ENCODE measurements at places on chromosomes 1 and 21.

DNA sequence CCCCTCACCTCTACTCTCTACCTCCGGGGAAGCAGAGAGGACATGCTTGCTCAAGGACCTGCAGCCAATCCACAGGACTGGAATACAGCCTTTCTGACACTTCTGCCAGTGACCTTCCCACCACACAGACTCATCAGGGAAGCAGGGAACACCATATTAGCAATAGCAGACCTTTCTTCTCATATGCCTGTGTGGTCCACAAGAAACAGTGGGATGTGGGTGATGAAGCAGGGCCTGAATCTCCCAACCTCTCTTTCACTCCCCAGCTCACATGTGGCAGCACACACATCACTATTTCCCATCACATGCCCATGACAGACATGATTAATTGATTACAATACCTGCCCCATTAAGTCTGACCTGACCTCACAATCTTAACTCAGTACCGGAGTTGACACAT is 695.1 kb downstream of the MATN1 start:
- no peak for DNase-seq

DNA sequence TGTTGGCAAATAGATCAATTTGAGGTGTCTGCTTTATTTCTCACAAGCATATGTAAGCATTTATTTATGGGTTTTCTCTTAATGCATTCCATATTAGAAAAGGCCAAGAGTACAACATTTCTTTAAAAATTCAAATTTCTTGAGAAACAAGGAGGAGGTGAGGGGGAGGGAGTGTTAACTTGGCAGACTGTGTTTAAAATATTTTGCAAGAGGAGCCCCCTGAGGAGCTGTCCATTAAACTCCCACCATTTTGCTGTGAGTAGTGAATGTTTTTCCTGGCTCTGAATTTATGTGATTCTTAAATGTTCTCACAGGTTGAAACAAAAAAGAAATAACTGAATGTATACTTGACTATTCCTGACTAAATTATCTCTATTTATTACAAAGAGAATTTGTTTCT is 363.8 kb downstream of the PTPRC start:
- no peak for DNase-seq

GRCh38 chr1:227369102-227369760 is 50.9 kb upstream of the CDC42BPA start:
- no peak for DNase-seq

- DNase-seq = no peak
Observed at GRCh38 chr1:9149837-9150581, 21.1 kb upstream of the GPR157 start.

DNA sequence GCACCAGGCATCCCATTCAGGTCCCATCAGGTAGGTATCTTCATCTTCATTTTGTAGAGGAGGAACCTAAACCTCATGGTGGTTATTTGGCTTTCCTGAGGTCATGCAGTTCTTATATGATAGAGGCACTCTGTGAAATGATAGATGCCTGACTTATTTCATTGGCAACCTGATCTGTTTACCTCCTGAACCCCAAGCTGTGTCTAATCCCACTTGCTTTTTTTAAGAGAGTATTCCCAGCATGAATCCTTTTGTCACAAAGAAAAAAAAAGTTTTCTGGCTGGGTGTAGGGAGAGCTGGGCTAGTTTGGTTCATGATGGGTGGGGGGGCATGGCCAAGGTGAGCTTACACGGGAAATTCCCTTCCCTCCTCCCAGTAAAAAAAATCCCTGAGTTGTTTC is 154.2 kb downstream of the TENT5C start:
- DNase-seq = no peak

DNA sequence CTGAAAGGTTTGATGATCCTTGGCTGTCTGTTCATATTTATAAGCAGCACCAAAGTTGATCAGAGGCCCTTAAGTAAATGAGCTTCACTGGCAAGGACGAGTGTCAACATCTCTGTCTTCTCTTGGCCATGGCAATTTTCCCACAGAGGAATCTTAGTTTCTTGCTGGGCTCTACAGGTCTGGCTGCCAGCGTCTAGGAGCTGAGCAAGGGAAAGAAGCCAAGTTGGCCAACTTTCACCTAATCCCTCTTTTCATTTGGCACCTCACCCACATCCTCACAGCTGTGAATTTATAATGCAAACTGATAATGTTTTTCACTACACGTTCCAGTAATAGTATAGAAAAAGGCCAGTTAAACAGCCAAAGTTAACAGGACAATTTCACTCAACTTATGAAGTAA is 99.0 kb upstream of the LBR start:
- DNase-seq = no peak

GRCh38 chr1:148353461-148354283 is 129.4 kb downstream of the PPIAL4G start:
- no peak for DNase-seq

DNA sequence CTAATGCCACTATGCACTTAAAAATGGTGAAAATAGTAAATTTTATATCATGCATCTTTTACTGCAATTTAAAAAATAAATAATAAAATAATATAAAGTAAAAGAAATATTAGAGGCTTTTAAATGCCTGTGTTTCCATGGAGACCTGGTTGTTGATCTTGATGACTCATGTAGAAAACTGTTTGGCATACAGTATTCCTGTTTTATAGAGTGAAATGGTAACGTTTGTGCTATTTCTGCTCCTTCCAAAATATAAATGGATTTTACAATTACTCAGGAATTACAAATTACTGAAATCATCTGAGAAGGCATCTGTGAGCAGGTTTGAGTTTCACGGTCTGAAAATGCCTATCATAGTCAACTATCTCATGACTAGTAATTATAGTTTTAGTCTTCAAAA is 98.4 kb upstream of the USP25 start:
- no peak for DNase-seq

GRCh38 chr1:168121401-168122011 is 15.2 kb downstream of the GPR161 start:
- no peak for DNase-seq

- DNase-seq = no peak
Observed at GRCh38 chr1:234619071-234619480, 9.1 kb upstream of the IRF2BP2 start.

- DNase-seq = no peak
Observed at GRCh38 chr1:168621356-168621755, 45.0 kb downstream of the XCL1 start.

DNA sequence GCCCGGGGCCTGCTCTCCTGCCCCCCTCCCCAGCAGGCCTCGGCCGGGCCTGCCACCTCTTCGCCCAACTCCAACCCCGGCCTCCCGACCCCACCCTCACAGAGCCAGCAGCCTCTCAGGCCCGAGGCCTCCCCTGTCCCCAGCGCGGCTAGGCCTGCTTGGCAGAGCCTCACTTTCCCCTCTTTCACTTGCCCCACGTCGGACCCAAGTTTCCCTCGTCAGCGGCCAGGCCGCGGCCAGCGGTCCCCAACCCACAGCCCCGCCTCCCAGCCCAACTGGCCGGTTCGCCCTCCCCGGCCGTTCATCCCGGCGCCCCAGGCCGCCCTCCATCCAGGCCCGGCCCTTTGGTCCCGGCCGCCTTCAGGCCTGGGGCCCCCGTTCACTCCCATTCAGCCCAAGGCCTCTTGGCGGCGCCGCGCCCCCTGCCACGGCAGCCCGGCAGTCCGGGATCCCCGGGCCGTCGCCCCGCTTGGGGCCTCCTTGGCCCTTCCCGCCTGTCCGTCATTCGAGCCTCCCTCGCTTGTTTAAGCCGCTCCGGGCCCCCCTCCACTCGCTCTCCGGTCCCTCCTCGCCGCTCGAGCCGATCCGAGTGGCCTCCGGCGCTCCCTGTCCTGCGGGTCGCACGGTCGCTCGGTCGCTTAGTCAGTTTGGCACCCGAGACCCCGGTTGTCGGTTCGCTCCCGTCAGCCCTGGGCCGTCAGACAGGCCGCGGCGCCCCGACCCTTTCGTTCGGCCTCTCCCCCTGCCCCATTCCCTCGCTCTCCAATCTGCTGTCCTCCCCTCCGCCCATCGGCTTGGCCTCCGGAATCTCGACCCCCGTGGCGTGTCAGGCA is 1.4 kb downstream of the LRRC41 start:
- DNase-seq = peak; percentile 29

- no peak for DNase-seq
Observed at GRCh38 chr21:15060543-15061175, 4.1 kb downstream of the NRIP1 start.

- DNase-seq = no peak
Observed at GRCh38 chr1:109615879-109616278, 3.5 kb downstream of the GNAT2 start.

DNA sequence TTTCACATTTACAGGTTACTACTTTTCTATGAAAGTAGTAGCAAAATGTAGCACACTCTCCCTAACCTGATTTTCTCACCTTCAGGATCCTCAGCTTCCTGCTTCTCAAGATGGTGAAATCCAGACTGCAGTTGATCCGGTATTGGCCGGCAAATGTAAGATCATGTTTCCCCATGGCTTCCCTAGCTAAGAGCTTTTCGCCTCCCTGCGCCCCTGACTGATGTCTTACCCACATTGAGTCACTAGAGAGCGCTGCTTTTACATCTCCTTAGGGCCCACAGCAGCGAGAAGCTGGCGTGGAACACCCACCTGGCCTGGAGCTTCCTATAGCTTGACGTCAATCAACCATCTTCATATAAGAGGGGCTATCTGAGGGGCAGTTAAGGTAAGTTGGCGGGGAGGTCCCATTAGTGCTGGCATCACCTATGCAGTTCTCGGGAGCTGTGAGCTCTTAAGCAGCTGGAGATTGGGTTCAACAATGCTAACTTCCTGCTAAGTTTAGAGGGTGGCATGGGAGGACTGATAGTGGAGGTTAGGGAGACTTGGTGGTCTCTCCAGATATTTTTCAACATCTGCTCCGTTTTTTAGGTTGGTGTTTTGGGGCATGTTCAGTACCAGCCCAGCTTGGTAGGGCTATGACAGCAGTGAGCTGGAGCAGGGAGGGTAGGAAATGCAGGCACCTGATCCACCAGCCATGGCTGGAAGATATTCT is 5.5 kb downstream of the PTPN7 start:
- DNase-seq = no peak

GRCh38 chr1:35857830-35858229 is 25.2 kb upstream of the AGO1 start:
- no peak for DNase-seq

- no peak for DNase-seq
Observed at GRCh38 chr1:171901245-171901644, 59.9 kb downstream of the DNM3 start.

- DNase-seq = no peak
Observed at GRCh38 chr21:41600116-41600515, 92.2 kb upstream of the TMPRSS2 start.

DNA sequence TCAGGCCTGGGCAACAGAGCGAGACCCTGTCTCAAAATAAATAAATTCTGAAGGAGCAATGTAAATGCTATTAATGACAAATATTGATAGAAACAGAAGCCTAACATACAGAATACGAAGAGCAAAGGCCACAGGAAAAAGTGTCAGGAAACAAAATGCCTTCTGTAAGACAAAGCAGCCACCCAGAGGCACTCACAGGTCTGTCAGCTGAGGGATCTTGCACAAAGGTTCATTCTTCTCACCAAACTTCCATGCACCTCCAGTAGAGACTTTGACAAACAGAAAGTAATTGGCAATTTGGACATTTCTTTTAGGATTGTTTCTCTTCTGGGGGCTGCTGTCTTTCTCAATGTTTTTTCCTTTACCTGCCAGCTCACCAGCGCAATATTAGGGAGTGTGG is 1.2 kb upstream of the ALDH9A1 start:
- no peak for DNase-seq

- no peak for DNase-seq
Observed at GRCh38 chr1:181806746-181807145, 254.8 kb downstream of the ZNF648 start.

DNA sequence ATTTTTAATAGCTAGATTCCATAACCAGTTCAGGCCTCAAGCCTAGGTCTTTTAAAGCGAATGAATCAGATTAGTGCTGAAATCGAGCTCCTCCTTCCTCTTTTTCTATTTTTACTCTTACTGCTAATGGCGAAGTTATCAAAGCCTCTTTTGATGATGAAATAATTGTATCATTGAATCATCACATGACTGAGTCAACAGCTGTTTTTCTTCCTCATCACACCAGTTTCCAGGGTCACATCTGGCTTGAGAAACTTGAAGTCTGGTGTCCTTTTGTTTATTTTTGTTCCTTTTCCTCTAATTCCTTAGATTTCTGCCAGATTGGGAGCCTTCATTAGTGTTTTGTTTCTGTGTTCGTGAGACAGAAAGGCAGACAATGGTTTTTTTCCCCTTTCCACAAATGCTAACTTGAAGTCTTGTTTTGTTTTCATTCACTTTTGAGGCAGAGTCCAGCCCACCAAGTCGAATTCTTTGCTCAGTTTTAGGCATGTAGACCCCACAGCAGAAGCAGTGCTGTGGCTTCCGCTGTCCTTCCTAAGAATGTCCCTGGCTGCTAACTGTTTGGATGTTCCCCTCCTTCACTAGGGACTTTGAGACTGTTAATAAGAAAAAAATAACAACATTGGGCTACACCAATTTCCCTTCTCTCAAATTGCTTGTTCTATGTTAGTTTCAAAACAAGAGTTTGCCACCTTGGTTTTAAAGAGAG is 51.9 kb upstream of the FMOD start:
- no peak for DNase-seq

- peak; percentile 6 for DNase-seq
Observed at GRCh38 chr1:910311-910880, 13.3 kb upstream of the SAMD11 start.

GRCh38 chr1:237041795-237042525 is at the start of gene RYR2:
RYR2 (plus strand) TSS chr1:237042184; CDS start chr1:237042522, 338 bp downstream.
- no peak for DNase-seq

DNA sequence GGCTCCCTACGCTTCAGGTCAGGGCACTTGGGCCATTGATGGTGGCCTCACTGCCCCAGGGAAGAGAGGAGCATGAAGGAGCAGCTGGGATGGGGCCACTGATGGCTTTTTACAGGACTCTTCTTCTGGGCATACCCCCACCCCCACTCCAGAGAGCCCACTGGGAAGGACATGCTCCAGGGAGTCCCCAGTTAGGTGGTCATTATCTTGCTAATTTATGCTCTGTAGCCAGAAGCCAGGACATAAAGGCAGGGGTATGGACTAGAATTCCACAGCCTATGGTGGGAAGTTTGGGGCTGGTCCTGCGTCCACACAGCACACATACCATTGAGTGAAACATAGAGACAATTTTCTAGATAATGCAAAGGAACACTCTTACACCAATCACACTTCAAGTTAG is 8.8 kb upstream of the GRIK3 start:
- no peak for DNase-seq

- DNase-seq = no peak
Observed at GRCh38 chr1:243473227-243474135, 217.6 kb downstream of the SDCCAG8 start.
